ENCODE measurements at places on chromosomes 11 and 22. TPM values are rescaled to one million over a fixed set of nuclear protein-coding genes. Genes with fewer than 3 reads are reported as not detected.

Gene ACCS
- 44.6 TPM for total RNA-seq

Gene PIWIL4
- 0.26 TPM for total RNA-seq

Gene MRGPRX3
- total RNA-seq: not detected

Gene RTCB
- total RNA-seq: 76.5 TPM

Gene SYCE3
- total RNA-seq: not detected

Gene ELMOD1
- total RNA-seq: not detected

Gene TENM4
- total RNA-seq: 0.25 TPM

Gene PLEKHA7
- total RNA-seq: 26.9 TPM

Gene LRRC56
- 5.0 TPM for total RNA-seq

Gene CNTN5
- not detected for total RNA-seq
